ENCODE measurements at places on chromosomes 5 and 9.

GRCh38 chr5:135218486-135218755, 180.6 kb downstream of the MACROH2A1 start:
- no peak for DNase-seq

DNA sequence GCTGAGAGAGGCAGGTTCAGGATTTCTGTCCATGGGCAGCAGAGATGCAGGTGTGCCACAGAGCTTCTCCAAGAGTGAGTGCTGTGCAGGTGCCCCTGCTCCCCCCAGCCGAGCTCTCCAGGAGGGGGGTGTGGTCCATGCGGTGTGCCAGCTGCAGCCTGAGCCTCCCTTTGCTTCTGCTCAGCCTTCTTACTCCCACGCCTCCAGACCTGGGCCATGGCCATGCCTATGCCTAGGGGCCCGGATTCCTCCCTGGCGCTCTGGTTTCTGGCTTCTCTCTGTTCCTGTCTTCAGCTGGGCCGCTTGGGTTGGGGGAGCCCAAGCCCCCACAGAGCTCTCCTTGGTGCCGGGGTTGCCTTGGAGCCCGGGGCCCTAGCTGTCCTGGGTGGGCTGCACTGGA, 133.3 kb downstream of the CACNA1B start:
- no peak for DNase-seq

GRCh38 chr9:136517950-136518349, 27.9 kb downstream of the NOTCH1 start:
- no peak for DNase-seq

- peak; percentile 20 for DNase-seq
These were observed 62.8 kb upstream of the LMX1B start for GRCh38 chr9:126550891-126551351.

DNA sequence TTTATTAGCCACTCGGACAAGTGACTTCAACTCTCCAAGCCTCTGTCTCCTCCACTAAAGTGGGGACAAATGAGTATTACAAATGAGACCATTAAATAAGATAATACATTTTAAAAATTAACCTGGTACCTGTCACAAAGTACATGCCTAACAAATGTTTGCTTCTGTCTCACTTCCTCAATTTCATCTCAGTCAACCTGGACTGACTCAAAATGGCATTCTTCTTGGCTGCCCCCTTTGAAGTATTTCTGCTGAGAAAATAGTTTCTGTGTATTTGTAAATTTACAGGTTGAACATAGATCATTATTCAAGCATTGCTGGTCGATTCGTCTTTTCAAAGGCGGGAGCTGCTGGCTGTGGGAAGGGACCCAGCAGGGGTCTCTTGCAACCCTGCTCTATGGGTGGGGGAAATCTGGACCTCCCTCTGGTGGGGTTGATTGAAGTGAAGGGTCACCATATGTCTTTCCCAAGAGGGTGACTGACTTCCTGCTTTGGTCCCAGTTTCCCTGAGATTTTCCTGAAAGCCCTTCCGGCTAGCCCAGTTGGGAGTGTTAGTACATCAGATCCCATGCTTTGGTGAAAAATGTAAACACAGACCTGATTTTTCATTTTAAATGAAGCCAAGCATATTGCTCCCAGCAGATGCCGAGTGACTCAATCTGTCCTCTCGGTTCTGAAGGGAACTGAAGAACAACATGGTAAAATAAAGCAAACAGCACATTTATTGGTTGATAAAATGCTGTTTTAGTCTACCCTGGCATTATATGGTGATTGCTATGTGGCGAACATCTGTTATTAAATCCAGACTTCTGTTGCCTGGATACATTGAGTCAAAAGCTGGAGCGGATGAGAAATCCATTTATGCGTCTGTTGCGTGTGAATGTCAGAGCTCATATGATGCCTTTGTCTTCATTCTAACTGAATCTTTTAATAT, 73.0 kb downstream of the KCNIP1 start:
- DNase-seq, result no peak
